ENCODE measurements at places on chromosomes 1 and 21. TPM values are rescaled to one million over a fixed set of nuclear protein-coding genes. Genes with fewer than 3 reads are reported as not detected.

The LCE1E gene
- total RNA-seq = not detected

The TNN gene
- not detected for total RNA-seq

The TCEANC2 gene
- 2.8 TPM for total RNA-seq

The LCE6A gene
- total RNA-seq = not detected

The LYSMD1 gene
- 5.4 TPM for total RNA-seq

The ACTN2 gene
- total RNA-seq = not detected

The LAPTM5 gene
- 0.10 TPM for total RNA-seq

The DPYD gene
- total RNA-seq = 14.8 TPM

The ALX3 gene
- total RNA-seq = not detected

The KCNJ9 gene
- total RNA-seq = not detected

The GSTM1 gene
- total RNA-seq = not detected

The CCDC181 gene
- 1.1 TPM for total RNA-seq

The PDPN gene
- total RNA-seq = 3.6 TPM

The DCDC2B gene
- total RNA-seq = not detected

The PLEKHN1 gene
- 1.2 TPM for total RNA-seq

The ELAPOR1 gene
- total RNA-seq = 1.1 TPM
